Activated CD4-positive, alpha-beta T cell treated with anti-CD3 and anti-CD28 coated beads, Interleukin-2, amount 10 ng/mL, durations not matched to agents 7 days and 5 days (primary cell): ENCODE measurements at places on chromosomes 2 and 18.

DNA sequence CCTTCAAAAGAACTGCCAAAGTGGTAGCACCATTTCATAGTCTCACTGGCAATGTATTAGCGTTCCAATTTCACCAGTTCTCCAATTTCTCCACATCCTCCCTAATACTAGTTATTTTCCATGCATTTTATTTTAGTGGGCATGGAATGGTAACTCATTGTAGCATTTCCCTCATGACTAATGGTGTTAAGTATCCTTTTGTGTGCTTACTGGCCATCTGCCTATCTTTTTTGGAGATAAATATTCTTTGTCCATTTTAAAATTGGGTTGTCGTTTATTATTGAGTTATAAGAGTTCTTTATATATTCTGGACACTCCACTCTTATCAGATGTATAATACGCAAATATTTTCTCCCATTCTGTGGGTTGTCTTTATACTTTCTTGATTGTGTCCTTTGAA lies 107.1 kb downstream of the THADA start:
- DNase-seq, result no peak

DNA sequence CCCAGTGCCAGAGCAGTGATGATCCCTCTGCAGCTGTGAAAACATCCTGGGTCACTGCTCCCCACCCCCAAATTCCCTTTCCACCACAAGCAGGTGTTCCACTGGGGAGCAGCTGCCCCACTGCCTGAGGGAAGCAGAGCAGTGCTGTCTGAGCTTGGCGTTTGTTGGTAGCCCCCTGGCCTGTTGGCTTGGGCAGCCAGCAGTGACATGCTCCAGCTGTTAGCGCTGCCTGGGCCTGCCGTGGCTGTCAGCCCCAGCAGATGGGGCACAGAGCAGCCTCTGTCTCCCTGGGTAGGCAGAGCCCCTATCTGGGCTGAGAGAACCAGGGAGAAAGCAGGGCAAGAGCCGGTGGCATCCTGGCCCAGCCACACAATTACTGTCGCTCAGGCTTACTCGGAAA lies 247.7 kb downstream of the GLI2 start:
- no peak for DNase-seq

- no peak for DNase-seq
Observed at GRCh38 chr2:216370961-216371712, 1.1 kb downstream of the MARCHF4 start.

GRCh38 chr2:69624131-69624530 lies 19.4 kb downstream of the AAK1 start:
- DNase-seq, result no peak

- no peak for DNase-seq
Observed at GRCh38 chr2:189362283-189362682, 79.0 kb upstream of the WDR75 start.

- DNase-seq, result no peak
Observed at GRCh38 chr18:4230450-4231168, 224.5 kb downstream of the DLGAP1 start.

DNA sequence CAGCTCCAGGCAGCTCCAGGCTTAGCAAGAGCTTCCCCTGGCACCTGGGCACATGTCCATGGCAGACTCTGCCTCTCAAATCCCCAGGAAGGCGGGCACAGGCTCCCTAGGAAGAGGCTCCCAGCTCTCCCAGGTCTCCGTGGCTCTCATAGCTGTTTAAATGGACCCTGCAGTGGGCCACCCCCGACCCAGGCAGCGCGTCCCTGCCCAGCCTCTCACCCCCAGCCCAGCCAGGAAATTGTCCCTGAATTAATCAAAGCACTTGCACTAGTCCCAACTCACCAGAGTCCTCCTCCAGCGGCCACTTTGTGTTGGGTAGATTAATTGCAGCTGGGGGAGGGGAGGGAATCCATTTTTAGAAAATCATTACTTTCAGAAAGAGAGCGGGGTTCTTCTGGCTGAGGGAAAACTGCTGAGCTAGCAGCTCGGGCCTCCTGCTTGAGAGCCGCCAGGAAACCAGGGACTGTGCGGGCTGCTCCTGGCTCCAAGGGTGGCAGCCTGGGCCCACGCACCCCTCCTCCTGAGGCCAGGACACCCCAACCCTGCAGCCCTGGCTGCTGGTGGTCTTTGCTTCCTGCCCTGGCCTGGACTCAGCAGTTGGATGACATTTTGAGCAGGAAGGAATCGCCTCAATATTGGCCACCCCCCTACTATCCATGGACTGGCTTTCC lies 36.0 kb downstream of the SMAD7 start:
- DNase-seq, result no peak

- no peak for DNase-seq
Observed at GRCh38 chr2:217905395-217905794, 97.4 kb downstream of the TNS1 start.

- DNase-seq, result no peak
Observed at GRCh38 chr18:36075862-36076587, 8.7 kb upstream of the RPRD1A start.

DNA sequence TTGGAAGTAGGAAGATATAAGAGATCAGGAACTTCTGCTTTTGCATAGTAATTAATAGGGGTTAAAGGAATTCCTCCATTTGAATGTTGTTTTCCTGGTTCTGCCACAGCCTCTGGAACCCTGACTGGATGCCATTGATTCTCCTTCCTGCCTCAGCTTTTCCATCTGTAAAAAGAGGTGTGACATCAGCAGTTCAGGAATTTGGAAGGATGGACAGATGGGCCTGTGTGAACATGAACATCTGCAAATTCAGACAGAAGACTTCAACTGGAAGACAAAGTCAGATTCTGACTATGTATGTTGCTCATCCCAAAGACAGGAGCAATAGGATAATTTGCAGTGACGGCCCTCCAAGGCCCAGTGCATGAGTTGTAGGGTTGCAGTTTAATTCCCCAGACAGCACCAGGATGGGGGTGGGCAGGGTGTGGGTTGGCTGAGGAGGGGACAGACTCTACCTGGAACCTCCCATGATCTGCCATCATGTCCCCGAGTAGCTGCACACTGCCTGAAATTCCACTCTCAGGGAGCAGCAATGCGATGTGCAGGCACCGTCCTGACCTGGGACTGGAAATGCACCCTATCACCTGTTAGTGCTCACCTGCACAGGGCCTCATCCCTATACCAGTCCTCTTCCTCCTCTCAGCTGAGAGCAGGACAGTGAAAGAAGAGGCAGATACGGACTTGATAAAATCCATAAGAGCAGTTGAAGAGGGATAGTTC lies 98.9 kb upstream of the EPAS1 start:
- no peak for DNase-seq

GRCh38 chr2:195482010-195482409 lies 175.0 kb upstream of the SLC39A10 start:
- no peak for DNase-seq
